K562 (cell line): ENCODE measurements at places on chromosomes 2 and 18.

DNA sequence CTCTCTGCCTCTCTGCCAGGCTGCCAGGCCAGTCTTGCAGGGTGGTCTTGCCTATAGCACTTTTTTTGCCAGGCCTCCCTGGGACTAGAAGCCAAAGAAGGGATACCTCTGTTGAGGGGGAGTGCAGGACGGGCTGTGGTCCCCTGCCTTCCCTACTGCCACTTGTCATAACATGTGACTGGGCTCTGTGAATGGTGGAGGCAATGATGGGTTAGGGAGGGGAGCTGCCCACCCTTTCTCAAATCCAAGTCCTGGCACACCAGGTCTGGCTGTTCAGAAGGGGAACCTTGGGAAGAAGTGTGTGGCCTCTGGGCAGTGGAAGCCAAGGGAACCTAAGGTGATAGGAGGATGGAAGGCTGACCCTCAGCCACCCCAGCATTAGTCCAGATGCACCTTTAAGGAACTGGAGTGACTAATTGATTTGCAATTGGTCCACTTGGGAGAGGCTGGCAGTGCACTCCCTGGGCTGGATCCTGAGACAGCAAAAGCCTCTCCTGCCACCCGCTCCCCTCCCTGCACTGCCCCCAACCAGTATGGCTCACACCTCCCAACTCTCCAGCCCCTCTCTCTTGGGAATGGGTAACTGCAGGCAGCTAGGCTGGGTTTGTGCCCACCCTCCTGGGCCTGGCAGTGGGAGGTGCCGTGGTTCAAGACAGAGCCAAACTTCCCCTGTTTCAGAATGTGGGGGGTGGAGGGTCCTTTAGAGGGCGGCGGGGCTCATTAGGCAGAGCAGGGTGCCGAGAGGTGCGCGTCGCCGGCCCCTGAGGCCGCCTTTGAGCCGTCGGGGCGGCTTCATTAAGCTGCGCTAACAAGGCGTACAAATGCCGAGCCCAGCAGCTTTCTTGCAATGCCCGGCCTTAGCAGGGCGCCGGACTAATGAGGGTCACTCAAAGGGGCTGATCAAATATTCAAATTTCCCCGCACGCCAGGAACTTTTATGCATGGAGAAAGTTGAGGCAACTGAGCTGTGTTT, 4.5 kb upstream of the SIX3 start:
- DNase-seq = no peak

DNA sequence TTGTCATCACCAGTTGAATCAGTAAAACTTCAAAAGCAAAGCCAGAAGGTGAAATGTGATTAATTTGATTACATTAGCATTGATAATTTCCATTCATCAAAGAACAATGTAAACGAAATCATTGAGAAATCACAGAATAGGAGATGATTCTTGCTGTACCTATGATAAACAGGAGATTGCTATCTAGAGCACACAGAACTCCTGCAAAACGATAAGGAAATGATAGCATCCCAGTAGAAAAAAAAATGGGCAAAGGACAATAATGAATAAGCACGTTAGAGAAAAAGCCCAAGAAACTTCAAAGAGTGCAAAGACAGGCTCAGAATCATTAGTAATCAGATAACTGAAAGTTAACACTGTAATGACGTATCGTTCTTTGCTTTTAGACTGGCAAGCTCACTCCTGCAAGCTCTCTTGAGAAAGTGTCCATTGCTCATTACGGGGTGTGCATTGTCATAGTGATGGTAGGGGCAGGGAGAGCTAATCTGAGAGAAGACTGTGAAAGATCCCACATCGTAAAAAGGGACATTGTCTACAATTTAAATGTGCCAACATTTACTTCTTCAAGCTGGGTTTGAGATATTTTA, 143.6 kb downstream of the SPP2 start:
- DNase-seq = no peak

DNA sequence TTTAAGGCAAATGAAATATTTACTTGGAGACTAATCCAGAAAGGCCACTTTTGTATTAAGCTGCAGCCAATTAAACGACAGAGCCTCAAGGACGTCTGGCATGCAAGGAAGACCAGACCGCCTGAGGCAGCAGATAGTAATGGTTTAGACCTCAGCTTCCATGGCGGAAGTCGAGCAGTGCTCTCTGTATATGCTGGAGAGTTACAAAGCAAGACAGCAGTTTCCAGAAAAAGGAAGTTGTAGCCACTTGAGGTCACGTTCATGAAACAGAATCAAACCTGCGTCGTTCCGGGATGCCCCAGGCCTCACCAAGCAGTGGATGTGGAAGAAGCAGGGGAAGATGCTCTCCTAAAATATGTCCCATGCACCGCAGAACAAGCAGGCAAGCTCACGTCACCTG, 142.0 kb downstream of the PTGR3 start:
- DNase-seq = no peak

DNA sequence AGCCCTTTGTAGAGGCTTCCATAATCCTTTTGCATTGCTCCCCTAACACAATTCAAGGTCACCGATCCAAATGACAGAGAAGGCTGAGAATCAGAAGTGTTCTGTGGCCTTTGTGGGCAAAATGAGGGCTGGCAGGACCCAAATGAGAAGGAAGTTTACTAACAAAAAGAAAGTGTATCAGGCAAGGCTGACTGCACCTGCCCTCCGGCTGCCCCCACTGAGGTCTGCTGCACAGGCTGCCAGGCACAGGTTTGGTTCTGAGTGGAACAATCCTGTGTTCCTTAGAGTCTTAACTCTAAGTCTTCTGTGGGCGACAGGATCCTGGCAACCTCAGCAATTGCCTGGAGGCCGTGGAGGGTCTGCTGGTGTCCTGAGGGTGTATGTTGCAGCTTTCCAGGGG, 568.5 kb downstream of the CMPK2 start:
- no peak for DNase-seq

- no peak for DNase-seq
These were observed 344.1 kb downstream of the TDRD15 start for GRCh38 chr2:21467910-21468309.

GRCh38 chr2:148880636-148881035, 5.6 kb downstream of the KIF5C start:
- no peak for DNase-seq

DNA sequence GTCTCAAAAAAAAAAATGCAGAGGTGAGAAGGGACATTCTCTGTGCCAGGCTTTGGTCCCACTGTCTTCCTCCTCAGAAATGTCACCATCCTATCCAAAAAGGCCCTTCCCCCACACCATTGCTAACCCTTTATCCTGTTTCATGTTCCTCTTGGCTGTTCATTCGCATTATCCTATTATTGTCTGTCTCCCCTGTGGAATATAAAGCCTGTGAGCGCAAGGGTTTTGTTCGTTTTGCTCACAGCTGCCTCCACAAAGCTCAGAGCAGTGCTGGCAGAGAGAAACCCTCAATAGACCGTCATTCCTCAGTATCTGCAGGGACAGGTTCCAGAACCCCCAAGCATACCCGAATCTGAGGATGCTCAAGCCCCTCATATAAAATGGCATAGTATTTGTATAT, 91.8 kb downstream of the LOXHD1 start:
- DNase-seq = no peak

DNA sequence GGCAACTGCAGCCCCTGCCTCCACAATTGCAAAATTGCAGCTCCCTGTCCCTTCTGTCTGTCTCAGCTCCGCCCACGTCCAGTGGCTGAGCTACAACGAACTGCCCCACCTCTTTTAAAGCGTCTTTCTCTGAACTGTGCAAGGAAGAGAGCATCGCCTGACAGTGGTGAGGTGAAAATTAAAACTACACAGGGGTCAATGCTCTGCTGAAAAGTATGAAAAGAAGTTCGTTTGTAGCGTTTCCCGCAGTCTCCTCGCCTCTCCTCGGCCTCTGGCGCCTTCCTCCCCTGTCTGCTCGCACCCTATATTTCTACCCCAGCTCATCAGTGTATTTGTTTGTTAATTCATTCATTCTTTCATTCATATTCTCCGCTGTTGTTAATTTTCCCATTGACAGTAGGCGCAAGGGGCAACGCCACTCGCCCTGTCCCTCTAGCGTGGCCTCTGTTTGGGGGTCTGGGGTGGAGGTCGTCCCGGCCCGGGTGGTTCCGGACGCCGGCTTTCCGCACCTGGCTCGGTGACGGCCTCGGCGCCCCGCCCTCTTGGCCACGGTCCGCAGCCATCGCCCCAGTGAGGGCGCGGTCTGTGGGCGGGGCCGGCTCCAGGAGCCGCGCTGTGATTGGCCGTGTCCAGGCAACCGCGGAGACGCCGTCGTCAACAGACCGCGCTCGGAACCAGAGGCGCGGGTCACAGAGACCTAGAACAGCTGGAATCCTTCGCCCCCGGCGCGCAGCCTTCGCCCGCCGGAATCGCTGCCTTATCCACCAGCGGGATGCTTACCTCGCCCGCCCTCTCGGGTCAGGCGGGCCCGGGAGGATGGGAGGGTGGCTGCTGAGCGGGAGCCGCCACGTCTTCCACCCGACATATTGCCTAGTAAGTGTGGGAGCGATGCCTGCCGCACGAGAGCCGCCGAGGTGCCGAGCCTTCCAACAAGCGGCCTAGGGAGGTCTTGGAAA, at the start of gene VWA3B:
VWA3B (plus strand) TSS at position 677 of the 956 bp plus-strand sequence. CDS start 5,926 bp downstream, outside the sequence.
- peak; percentile 74 for DNase-seq

GRCh38 chr2:172096626-172097547, 5.8 kb downstream of the DLX2 start:
- DNase-seq = no peak

GRCh38 chr2:196607073-196607472, 32.4 kb upstream of the CCDC150 start:
- peak; percentile 17 for DNase-seq

DNA sequence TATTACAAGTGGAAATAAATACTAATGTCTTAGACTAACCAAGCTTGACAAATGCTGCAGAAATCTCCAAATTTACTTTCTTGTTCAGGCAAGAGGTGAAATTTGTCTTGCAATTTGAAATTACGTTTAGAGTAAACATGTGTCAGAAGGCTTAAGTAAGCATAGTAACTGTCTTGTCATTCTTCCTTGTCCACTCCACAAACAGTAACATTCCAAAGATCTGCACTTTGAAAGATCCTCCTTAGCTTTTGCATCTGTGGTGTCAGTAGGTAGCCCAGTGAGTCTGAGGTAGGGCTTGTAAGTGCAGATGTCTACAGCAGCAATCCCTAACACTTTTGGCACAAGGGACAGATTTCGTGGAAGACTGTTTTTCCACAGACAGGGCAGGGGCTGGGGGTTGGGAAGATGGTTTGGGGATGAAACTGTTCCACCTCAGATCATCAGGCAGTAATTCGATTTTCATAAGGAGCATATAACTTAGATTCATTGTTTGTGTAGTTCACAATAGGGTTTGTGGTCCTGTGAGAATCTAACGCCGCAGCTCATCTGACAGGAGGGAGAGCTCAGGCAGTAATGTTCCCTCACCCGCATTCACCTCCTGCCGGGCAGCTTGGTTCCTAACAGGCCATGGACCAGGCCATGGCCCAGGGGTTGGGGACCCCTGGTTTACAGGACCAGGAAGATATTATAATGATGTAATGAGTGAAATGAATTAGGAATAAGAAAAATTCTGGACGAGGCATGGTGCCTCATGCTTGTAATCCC, 18.6 kb downstream of the RASGRP3 start:
- no peak for DNase-seq

DNA sequence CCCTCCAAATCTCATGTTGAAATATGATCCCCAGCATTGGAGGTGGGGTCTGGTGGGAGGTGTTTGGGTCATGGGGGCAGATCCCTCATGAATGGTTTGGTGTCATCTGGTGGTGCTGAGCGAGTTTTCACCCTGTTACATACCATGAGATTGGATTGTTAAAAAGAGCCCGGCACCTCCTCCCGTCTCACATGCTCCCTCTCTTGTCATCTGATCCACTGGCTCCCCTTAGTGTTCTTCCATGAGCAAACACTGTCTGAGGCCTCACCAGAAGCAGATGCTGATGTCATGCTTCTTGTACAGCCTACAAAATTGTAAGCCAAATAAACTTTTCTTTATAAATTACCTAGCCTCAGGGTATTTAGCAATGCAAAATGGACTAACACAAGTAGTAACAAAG, 405.0 kb upstream of the SLC39A10 start:
- no peak for DNase-seq

DNA sequence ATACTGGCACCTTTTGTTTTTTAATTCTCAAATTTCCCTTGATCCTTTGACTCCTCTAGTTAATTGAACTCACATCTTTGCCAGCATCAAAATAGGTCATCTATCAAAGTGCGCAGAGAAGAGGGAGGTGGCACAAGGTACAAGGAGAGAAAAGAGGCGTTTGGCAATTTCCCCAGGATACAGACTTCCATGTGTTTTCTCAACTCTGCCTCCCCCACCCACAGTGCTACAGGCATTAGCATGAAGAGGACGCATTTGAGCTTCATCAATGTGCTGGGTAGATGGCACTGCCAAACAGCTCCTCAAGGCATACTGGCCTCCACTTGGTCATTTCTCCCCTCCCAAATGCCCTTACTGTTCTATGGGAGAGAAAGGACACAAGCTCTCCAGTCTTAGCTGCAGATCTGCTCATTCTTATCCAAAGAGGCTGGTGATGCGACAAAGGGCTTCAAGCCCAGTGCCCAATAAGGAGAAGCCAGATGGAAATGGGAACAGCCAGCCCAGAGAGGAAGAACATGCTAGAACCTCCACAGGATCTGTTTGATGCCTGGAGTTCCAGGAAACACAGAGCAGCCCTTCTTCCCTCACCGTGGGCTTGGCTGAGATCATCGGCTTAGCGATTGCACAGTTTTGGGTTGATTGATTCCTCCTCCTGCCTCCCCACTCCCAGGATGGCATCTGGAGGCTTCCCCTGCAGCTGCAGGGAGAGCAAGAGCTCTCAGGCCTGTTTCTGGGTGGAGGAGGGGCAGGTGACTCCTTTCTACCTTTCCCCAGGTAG, 144.7 kb upstream of the SMAD2 start:
- DNase-seq = no peak

DNA sequence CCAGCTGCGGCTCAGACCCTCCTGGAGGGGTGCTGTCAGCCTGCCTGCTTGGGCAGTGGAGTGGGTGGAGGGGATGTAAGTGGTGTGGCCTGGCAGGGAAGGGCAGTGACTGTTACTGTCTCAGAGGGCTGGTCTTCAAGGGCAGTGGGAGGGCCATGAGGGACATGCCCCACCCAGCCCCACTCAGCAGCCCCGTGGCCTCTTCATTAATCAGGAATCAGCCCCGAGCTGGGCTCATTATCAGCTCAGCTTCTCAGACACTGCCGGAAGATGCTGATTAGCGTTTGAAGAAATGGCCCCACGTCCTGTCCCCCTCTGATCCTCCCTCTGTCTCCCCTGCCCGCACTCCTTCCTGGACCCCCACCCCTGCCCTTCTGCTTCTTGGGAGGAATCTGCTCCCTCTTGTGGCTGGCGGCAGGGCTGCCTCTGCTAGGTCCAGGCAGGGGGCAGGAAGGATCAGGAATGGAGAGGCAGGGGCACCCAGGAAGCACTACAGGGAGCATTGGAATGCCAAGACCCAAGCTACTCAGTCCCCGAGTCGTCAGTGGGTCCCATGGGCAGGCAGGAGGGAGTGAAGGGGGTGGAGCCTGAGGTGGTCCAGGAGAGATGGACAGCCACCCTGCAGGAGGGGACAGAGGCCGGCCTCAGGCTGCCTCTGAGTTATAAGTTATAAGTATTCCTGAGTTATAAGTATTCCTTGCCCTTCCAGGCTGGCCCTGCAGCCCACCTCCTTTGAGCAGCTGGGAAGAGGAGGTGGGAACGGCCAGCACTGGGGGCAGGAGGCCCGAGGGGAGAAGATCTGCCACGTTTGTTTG, 7.0 kb downstream of the ASIC4 start:
- DNase-seq = peak; percentile 77
